ENCODE measurements at places on chromosomes 2 and 18.

GRCh38 chr2:62197011-62197924 lies 1.4 kb downstream of the B3GNT2 start:
- DNase-seq: no peak

DNA sequence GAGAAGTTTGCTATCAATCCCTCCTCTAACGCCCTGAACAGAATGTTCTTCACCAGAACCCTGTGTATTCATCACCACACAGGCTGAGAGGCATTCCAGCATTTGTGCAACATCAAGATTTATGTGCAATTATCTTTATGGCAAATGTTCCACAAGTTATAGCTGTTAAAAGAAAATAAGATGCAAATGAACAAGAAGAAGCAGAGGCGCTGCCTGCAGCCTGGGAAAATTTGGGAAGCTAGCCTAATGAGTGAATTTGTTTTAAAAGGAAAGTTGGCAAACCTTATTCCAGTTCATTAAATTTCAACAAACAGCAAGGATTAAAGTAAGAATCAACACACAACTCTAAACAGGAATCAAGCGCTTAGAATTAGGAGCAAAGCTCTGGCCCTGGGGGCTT lies 5.3 kb downstream of the TPO start:
- DNase-seq: no peak

- DNase-seq: no peak
Measured at GRCh38 chr18:10072671-10073175, 158.9 kb downstream of the VAPA start.

DNA sequence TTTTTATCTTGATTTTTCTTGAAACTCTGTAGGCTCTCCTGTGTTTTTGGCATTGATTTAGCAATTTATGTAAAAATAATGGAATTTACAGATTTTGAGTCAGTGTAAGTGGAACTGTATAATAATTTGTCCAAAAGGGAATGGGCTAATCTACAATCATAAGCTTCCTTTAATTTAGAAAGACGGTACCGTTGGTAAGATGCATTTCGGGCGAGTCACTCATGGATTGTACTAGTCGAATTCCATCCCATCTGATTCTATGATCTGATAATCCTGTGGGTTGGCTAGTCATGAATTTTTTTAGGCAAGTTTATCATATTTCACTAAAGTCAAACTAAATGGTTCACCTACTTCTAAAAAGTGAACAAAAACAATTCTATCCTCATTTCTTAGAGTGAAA lies 133.4 kb downstream of the ZNF407 start:
- no peak for DNase-seq

- DNase-seq: no peak
Measured at GRCh38 chr18:9947248-9947647, 33.4 kb downstream of the VAPA start.

GRCh38 chr2:191474464-191474863 lies 203.5 kb upstream of the NABP1 start:
- DNase-seq: no peak

- no peak for DNase-seq
Measured at GRCh38 chr18:44823782-44824181, 143.1 kb downstream of the SETBP1 start.

- no peak for DNase-seq
Measured at GRCh38 chr2:207131594-207131993, 34.2 kb downstream of the KLF7 start.

DNA sequence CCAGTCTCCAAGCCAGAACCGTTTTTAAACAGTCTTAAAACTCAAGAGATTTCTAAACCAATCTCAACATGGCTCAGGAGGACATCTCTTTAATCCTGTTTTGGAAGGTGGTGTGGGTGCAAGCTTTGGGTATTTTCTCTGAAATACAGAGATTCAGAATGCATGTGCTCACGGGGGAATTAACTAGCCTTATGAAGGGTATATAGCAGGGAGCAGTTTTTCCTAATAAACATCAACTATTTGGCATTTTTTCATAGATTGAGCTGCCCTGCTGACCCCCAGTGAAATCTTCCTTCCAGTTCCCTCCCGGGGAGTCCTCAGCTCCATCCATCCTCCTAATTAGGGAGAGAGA lies 122.6 kb downstream of the SMAD7 start:
- no peak for DNase-seq

DNA sequence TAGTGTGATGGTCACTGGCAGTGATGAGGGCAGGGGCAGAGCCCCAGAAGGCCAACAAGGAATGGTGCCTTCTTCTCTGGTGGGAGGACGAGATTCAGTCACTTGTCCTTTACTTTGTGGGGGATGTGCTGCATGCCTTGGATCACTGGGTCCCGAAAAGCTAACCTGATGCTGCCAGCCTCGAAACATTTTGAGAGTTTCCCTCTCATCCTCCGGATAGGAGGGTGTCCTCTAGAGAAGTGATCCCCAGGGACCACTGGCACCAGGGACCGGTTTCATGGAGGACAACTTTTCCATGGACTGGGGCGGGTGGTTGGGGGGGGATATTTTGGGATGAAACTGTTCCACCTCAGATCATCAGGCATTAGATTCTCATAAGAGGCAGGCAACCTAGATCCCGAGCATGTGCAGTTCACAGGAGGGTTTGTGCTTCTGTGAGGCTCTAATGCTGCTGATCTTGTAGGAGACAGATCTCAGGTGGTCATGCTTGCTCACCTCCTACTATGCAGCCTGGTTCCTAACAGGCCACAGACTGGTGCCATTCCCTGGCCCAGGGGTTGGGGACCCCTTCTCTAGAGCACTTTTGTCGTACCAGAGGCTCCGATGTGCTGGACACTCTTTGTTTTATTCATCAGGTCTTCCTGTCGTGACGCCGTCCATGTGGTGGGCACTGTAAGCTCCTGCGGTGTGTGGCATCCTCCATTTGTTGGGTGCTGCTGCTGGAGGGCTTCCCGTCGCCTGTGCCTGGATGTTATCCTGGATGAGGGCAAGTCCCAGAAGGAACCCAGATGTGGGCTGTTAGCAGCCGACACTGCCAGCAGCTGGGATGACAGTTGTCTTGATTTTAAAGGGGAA lies 68.5 kb upstream of the HDAC4 start:
- DNase-seq: no peak

GRCh38 chr2:5123582-5124196 lies 568.5 kb upstream of the SOX11 start:
- DNase-seq: no peak

DNA sequence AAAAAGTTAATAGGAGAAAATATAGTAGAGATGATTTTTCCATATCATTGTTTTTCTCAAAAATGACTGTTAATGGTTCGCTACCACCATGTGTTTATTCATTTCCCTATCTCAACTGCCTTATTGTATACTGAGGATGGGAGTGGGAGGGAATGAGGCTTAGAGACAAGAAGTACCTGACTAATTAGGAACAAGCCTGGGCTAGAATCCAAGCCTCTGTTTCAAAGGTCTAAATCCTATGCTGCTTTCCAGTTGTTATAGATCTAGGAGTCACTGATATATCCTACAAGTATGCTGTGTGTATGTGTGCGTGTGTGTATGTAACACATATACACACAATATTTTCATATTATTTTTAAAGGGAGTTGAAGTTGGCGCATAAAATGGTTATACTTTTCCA lies 465.9 kb downstream of the EPHA4 start:
- DNase-seq: no peak

DNA sequence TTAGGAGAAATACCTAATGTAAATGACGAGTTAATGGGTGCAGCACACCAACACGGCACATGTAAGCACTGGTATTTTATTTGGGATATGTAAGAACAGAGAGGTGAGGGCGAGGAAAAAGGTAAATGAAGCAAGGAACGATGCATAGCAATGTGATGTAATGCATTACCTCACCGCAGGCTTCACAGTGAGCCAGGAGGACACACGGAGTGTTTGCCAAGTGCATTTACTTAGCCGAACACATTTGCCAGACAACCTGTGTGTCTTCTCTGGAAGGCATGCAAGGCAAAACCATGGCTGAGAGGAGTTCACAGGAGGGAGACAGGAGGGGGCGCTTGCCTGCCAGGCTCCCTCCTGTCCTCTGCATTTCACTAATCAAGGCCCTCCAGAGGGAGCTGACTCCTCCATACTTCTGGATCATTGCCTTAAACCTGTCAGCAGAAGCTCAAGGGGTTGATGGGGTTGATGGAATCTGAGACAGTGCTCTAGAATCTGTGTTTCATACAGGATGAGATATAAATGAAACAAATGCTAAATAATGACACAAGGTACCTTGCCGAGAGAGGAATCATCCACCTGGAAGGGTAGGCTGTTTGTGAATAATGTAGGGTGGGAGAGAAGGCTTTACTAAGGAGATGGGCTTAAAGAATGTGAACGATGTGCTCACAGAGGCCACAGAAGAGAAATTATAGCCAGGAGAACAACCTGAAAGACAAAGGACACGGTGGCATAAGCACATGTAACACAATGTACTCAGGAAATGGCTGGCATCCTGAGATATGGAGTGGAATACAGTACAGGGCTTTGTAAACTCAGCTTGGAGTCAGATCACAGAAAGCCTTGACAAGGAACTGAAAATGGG lies 9.1 kb upstream of the TPRKB start:
- DNase-seq: no peak

- DNase-seq: no peak
Measured at GRCh38 chr2:15154297-15154696, 406.8 kb downstream of the NBAS start.

- no peak for DNase-seq
Measured at GRCh38 chr18:45801416-45802004, 24.0 kb upstream of the SIGLEC15 start.

GRCh38 chr2:172843266-172843582 lies 107.6 kb downstream of the RAPGEF4 start:
- DNase-seq: no peak

DNA sequence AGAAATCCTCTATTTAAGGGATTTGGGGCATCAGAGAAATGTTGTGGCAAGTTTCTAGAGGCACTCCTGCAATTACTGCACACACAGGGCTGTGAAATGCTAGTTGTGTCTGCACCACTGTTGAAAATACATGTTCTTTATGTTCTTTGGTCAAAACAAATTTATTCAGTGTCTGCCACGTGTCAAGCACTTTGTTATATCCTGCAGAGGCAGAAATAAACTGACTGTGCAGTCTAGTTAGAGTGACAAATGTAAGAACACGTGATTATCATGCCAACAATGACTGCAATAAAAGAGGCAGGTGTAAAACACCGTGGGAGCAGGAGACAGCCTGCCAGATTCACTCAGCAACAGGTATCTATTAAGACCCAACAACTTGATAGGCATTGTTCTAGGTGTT lies 423.3 kb downstream of the LRP1B start:
- DNase-seq: no peak

- no peak for DNase-seq
Measured at GRCh38 chr2:228613133-228613850, 431.8 kb upstream of the SPHKAP start.

DNA sequence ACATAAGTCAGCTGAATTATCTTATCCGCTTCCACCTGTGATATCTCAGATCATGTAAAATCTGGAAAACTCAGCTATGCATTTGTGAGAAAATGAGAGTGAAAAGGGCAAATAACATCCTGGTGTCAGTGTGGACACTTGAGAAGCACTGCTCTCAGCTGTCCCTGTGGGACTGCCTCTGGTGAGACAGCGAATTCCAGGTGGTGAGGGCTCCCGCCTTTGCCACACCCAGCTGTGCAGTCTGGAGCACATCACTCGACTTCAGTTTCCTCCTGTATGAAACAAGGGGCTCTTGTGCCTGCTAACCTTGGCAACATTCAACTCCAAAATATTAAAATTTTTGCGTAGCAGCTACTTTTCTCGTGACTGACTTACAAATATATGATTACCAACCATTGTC lies 194.9 kb upstream of the BOD1L2 start:
- DNase-seq: no peak

DNA sequence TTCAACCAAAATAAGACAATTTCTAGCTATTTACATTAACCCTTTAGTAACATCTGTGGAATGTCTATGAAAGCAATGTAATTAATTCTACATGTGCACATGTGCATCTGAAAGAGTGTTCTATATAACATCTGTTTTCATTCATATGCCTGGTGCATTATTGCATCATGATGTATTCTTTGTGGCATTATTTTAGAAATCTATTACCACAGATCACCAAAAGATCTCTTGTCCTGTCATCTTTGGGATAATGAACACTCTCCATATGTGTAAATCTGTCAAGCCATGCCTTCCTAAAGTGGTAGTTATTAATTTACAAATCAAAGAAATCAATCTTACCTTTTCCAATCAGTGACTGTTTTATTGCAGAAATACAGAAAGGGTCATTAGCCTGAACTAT lies 86.9 kb downstream of the TRIB2 start:
- no peak for DNase-seq

DNA sequence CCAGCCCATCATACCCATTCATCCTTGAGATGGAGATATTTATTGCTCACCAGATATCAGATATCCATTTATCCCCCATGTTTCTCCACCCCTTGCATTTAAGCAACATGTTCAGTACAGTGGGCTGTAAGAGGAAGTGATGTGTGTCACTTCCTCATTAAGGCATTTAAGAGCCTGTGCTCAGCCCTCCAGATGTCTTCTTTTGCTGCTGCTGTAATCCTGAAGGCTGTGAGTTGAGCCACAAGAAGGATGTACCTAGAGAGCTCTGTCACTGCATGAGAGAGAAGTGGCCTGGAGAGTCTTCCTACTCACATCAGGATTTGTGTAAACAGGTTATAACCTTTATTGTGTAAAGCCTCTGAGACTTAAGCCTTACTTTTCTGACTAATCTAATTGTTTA lies 151.8 kb upstream of the UNC80 start:
- DNase-seq: no peak

DNA sequence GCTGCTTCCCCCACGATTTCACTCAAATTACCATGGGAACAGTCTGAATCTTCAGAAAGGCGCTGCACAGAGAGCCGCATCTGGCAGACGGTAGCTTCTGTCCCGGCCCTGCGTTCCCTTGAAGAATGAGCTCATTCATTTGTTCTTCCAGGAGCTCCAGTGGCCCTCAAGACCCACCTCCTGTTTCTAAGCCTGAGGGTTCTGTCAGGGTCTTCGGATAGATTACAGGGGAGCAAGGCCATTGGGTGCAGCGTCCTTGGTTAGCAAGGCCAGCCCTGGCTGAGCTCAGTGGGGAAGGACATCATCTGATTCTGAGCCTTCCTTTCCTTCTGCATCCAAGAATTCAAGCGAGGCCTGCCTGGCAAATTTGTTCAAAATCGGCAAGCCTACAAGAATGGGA lies 111.9 kb downstream of the PDCL3 start:
- no peak for DNase-seq
